ENCODE measurements at places on chromosomes 16 and 17.

GRCh38 chr17:15648386-15648785, 28.9 kb upstream of the FBXW10B start:
- no peak for DNase-seq

- no peak for DNase-seq
These were observed 41.3 kb downstream of the TBX21 start for GRCh38 chr17:47774331-47774730.

GRCh38 chr17:1347589-1348323, 52.3 kb downstream of the YWHAE start:
- DNase-seq: no peak

DNA sequence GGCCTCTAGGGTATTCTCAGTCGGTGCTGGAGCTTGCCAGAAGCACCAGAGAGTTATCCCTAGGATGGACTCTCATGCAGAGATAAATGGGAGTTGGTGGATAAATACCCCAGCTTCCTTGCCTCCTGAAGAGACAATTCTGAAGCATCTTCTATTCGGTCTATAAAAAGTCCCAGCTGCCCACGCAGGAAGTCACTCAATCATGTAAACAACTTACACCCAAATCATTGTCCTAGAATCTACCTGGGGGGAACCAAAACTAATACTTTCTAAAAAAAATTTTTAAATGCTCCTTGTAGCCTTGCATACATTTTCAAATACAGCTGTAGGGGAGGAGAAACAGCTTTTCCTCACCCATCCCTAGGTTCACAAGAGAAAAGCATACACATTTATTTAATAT, 66.6 kb upstream of the ELAC2 start:
- no peak for DNase-seq

DNA sequence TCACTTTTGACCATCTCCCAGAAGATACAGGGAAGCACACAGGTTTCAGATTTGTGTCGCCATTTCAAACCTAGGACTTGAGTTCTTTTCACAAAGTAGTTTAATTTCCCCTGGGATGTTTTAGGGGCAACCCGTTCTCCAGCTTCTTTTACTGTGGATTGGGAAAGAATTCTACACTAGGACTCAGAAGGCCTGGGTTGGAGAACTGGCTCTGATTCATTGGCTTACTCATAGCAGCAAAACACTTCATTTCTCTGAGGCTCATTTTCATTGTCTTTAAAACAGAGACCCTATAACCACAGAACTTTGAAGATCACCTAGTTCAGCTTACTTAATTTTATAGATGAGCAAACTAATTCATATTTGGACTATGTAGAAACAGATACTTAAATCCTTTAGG, 175.9 kb upstream of the SALL1 start:
- DNase-seq: no peak

DNA sequence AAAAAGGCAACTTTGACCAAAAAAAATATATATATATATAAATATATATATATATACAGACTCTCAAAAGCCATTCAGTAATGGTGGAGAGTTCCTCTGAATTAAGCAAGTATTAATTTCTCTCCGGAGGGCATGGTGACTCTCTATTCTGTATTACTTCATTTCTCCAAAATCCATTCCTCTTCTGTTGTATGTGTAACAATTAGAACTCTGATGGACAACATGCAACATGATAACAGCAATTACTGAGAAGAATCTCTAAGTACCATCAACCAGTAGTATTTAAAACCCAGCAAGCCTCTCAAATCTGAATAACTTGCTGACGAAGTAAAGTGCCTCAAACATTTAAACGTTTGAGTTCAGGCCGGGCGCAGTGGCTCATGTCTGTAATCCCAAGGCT, 2.3 kb downstream of the GRB2 start:
- DNase-seq: no peak

DNA sequence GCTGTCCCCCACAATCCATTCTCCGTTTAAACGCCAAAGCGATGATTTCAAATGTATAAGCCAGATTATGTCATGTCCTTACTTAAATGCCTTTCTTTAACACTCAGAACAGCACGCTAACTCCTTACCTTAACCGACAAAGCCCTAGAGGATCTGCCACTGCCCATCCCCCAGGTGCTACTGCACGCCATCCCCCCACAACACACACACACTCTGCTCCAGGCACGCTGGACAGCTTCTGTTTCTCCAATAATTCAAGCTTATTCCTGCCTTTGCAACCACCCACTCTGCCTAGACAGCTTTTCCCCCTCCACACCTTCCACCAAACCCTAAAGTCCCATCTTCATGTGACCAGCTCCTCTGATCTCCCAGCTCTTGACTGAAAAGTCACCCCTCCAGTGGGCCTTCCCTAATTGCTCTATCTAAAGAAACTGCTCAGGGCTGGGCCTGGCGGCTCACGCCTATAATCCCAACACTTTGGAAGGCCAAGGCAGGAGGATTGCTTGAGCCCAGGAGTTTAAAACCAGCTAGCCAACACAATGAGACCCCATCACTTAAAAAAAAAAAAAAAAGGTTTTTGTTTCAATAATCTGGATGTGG, 38.9 kb upstream of the RPL38 start:
- DNase-seq: no peak

DNA sequence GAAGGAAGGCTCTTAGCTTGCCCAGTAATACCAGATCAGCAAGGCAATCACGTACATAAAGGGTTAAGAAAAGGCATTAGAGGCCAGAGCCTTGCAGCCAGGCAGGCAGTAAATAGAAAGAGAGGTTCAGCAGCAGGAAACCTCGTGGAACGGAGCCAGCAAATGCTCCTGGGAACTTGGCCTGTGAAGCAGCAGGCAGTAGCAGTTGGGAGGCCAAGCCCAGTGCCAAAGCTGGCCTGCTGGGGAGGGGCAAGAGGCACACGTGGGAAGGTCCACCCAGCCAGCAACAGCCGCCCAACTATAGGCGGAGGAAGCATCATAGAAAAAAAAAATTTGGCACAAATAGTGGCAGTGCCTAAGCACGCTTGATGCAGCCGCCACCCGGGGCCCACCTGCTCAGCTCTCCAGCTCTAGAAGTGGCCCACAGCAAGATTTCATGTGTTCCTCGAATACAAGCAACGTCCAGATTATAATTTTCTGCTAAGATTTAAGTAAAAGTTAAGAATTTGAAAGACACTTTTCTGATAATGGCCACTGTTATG, 2339.5 kb downstream of the TP53TG3F start:
- DNase-seq: peak; percentile 90

DNA sequence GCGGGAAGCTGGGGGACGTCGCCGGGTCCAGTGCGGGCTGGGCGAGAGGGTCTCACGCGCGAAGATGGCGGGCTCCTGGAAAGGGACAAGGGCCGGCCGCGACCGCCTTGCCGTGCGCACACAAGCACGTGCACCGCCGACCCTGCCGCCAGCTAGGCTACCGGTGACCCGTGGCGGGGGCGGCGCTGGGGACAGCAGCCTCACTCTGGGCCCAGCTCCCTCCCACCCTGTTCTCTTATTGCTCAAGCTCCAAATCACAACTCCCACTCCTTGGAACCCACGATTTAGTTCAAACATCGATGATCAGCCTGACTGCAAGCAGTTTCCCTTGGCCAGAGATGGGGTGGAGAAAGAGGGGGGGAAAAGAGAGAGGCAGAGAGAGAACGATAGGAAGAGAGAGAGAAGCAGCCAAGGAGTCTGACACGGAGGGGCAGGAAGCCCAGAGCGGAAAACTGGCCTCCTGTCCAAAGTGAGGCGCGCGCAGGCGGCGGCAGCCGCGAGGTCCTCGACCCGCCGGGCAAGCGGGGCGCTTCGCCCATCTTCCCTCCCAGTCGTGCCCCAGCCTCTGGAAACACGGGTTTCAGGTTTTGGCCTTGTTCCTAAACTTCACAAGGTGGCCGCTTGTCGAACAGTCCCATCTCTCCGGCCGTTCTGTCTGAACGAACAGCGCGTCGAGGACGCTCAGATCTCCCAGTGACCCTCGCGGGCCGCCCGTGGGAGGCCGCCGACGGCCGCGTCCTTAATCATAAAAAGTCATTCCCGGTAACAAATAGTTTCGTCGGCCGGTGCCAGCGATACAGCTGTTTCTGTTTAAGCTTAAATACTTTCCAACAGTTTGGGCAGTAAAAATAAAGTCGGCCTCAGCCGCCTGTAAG, 1.7 kb upstream of the CBX8 start:
- DNase-seq: no peak

- DNase-seq: no peak
These were observed 344.7 kb downstream of the GRIN2A start for GRCh38 chr16:9837481-9837880.

GRCh38 chr17:4950075-4950745, 709 bp upstream of the ENO3 start:
- DNase-seq: no peak

- no peak for DNase-seq
These were observed 264.5 kb downstream of the WWOX start for GRCh38 chr16:78363843-78364555.

DNA sequence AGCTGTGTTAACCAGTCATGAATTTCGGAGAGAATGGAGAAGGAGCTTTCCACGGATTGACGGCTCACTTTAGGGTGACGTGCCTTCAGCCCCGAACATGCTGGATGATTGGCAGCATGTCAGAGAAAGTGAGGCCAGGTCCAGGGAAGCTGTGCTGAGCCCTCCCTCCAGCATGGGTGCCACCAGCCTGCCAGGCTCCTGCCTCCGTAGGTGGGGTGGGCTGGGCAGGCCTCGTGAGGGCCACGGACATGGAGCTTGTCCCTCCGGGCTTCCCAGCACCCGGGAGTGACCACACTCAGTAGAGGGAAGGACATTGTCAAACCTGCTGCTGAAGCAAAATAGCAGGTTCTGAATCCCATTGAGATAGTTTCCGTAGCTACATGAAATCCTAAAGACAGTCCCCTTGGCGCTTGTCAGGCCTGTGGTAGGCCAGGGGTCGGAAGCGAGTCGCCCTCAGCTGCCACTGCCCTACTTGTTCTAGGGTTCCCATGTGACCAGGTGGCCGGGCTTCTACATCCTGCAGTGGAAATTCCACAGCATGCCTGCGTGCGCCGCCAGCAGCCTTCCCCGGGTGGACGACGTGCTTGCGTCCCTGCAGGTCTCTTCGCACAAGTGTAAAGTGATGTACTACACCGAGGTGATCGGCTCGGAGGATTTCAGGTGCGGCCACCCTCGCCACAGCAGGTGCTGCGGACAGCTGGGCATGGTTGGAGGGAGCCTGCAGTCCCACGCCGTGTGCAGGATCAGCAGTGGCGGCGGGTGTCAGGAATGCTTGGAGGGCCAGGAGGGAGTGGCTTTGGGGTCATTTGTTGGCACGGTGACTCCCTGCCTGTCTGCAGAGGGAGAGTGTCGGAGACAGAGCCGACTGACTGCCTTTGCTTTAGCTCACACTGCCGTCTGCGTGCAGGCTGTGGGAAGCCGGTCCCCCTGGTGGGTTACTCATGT, 72.3 kb downstream of the SEC14L1 start:
- no peak for DNase-seq

GRCh38 chr16:79286646-79287423, 313.7 kb downstream of the MAF start:
- peak; percentile 60 for DNase-seq

DNA sequence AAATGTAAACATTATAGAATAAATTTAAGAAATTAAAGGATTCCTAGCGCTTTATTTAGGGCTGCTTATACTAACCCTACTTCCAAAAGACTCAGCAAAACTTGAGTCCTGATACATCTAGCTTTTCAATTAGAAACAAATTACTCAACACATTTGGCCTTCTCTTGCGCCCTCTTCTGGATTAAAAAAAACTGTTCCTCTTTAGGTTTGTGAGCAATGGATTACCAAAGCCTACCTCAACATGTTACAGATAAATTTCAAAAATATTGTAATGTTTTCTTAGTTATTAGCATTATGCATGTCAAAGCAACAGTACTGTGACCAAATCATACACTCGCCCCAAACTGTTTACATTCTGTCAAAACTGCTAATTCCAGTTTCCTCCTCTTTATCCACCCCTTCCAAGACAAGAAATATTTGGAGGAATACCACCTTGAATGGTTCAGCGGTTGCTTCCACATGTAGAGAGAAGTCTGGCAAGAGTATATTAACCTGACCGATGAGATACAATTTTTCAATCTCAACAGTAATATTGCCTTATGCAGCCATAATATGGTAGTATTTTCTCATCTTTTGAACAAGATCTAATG, 2.7 kb downstream of the NUFIP2 start:
- DNase-seq: peak; percentile 22

DNA sequence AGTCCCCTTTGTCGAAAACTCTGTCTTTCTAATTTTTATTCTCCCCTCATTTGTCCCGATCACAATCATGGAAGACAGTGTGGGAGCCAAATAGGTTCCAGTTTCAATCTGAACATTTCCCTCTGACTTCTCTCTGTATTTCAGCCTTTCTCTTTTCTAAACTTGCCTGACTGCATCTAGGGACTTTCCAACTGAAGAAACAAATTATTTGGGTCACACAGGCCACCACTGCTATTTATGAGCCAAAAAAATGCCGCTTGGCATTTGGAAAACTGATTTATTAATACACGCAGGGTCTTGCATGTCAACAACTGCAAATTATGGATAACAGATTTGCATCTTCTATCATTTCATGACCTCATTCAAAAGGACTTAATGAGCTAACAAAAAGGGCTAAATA, 55.2 kb upstream of the ELAC2 start:
- no peak for DNase-seq

DNA sequence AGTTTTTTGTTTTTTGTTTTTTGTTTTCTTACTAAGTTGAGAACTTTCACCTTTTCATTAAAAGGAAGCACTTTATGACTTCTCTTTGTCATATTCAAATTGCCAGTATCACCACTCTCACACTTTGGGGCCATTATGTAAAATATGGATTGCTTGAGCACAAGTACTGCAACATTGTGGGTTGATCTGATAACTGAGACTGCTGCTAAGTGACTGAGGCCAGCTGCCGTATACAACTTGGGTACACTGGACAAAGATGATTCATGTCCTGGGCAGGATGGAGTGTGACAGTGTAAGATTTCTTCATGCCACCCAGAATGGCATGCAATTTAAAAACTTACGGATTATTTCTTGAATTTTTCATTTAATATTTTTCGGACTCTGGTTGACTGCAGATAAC, 7.8 kb downstream of the TTC19 start:
- DNase-seq: no peak

- no peak for DNase-seq
These were observed 137.2 kb upstream of the RPH3AL start for GRCh38 chr17:489758-490329.

- DNase-seq: no peak
These were observed 11.3 kb upstream of the RBFOX3 start for GRCh38 chr17:79622122-79622601.

DNA sequence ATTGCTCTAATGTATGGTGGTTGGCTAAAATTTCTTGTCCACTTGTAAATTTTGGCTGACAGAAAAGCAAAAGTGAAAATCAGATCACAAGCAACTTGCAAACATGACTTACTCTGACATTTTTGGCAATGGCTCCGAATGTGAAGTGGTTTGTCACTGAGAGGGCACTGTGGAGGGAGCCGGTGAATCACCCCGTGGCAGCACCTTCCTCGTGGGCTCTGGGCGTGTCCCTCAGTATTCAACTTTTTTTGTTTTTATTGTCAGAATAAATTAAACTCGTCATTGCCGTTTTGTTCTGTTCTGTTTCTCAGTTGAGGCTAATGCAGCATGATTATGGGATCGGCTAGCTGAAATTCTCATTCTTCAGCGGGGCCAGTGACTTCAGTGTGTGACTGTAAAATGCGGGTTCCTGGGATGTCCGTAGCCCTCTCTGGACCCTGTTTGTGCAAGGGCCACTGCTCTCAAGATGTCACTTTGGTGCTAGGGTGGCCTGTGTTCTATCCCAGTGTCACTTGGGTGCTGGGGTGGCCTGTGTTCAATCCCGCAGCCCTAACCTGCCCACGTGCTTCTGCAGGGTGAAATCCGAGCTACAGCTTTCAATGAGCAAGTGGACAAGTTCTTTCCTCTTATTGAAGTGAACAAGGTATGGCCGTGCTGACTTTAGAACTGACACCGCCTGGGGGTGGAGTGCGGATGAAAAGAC, 48.8 kb downstream of the RPA1 start:
- DNase-seq: no peak

All from NCI-H2081 (cell line).